ENCODE measurements at places on chromosomes 3 and 15.

DNA sequence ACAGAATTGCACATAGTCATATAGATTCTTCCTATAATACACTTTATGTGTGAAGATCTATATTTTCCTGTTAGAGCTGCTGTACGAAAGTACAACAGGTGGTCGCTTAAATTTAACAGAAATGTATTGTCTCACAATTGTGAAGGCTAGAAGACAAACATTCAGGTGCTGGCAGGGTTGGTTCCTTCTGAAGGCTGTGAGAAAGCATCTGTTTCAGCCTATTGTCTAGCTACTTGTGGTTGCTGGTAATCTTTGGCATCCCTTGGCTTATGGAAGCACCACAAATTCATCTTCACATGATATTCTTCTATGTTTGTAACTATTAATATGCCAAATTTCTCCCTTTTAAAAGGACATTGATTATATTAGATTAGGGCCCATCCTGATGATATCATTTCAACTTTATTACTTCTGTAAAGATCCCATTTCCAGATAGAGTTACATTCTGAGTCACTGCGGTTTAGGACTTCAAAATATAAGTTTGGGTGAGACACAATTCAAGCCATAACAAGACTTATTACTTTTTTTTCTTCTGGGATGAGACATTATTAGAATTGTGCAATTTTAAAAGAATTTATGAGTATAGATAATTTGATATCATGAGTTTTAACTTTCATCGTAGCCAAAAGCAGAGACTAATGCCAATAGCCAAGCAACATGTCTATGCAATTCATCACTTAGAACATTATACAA, 248.1 kb upstream of the BCHE start:
- DNase-seq = no peak

GRCh38 chr3:185657691-185658503, 71.8 kb downstream of the SENP2 start:
- no peak for DNase-seq

DNA sequence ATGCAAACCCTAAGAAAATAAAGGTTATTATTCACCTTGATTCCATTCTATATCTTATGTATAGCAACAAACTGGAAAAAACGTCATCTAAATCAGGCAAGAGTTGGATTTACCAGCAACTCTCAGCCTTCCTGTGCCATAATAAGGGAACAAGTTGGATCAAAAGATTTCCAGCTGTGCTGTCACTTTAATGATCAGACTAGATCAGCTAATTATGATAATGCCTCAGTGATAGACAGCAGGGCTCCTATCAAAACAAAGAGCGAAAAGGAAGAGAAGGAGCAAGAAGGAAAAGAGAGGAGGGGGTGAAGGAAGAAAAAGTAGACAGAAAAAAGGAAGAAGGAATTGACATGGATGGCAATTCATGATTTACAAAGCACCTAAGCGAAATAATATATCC, 36.7 kb upstream of the BCL6 start:
- DNase-seq = no peak

DNA sequence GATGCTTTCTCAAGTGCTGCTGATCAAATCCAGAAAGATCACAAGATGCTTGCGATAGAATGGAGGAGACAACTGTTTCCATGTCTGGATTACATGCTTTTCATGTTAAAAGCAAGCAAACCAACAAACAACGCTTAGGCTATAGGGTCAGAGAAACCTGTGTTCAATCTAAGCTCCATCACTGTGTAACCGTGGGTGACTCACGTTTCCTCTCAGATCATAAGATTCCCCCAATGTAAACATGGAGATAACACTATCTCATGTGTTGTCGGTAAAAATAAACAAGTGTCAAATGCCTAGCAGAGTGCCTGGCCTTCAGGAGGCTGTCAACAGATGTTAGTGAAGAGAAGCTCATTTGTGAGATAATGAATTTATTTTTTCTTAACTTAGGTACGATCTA, 907.8 kb downstream of the NTRK3 start:
- no peak for DNase-seq

GRCh38 chr3:67561667-67562394, 92.6 kb downstream of the SUCLG2 start:
- no peak for DNase-seq

DNA sequence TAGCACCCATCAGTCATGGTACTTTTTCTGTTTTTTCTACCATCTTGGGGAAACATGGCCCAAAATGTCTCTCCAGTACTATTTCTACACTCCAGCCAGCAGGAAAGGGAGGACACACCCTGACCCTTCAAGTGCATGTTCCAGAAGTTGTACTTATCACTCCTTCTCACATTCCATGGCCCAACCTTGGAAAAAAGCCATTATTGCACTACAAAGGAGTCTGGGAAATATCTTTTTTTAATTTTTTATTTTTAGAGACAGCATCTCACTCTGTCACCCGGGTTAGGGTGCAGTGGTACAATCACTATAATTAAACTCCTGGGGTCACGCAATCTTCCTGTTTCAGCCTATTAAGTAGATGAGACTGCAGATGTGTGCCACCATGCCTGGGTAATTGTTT, 100.0 kb upstream of the PPP2R3A start:
- DNase-seq = no peak

DNA sequence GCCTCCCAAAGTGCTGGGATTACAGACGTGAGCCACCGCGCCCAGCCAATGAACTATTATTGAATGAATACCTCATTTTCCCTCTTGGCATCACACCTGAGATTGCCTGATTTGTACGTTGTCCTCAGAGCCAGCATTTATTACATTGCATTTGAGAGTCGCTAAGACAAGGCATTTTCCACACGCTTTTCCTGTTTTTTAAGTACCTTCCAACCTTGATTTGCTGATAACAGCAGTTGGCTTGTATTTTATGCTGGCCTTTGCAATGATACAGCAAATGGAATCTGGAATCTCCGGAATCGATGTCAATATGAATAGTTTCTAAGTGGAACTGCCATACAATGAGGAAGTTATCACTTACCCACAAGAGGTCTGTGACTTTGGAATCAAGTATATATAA, 15.7 kb upstream of the CNBP start:
- no peak for DNase-seq

DNA sequence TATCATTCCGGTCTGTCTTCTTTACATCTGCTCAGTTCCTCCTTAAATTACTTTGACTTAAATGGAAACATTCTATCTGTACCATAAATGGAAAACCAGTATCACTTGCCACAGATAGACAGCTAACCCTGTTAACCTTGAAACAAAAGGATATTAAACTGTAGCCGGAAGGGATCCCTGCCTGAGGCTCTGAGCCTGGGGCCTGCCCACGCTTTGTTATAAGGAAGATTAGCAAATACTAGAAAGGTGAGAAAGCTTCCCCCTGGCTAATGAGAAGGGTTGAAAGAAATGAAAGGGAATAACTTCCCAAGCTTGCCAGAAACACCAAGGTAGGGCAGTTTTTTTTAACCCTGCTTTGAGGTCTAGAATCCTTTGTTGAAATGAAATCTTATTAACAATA, 927.6 kb downstream of the FHIT start:
- DNase-seq = no peak

Data from DMS 273 treated with DMSO at 0.1 percent for 48 hours (cell line).